ENCODE measurements at places on chromosomes 4 and X.

GRCh38 chrX:110853610-110854009 lies 58.0 kb upstream of the CHRDL1 start:
- DNase-seq = no peak

- DNase-seq = no peak
These were observed 53.0 kb upstream of the RPS6KA6 start for GRCh38 chrX:84240848-84241565.

- DNase-seq = no peak
These were observed 760 bp downstream of the UGT8 start for GRCh38 chr4:114599231-114599902.

- no peak for DNase-seq
These were observed 19.5 kb upstream of the ZNF41 start for GRCh38 chrX:47502316-47503125.

DNA sequence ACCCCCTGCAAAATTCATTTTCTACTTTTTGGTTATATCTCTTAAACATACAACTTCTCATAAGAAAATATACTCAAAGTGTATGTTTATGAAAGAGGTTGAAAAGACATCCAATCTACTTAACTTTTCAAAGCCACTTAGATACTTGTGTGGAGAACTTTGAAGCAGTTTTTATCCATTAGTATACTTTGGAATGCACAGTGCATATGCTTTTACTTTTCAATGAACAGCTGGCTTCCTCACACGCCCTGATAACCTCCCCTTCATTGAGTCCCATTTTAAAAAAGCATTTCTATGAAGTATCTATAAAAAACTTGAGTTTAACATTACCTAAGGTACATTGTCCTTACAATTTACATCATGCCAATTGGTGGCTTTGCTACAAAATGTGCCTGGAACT lies 73.8 kb downstream of the VEGFC start:
- no peak for DNase-seq

DNA sequence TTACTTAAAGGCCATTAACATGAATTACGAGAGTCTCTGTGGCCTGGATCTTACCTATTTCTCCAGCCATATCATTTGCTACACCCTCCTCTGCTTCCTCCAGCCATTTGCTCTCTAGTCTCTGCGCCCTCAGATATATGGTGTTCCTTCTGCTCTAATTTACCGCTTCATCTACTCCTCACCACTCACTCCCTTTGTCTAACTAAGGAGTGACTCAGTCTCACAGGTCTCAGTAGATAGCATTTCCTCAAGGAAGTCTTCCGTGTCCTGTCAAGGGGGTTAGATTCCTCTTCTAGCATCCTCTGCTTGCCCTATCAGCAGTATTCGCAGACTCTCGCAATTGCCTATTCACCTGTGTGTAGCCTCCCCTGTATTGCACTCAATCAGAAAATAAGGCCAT lies 892.1 kb upstream of the INTU start:
- no peak for DNase-seq

- no peak for DNase-seq
These were observed 1639.6 kb upstream of the PCDH10 start for GRCh38 chr4:131509521-131509920.

- no peak for DNase-seq
These were observed 389.1 kb downstream of the NKX6-1 start for GRCh38 chr4:84110040-84110439.

DNA sequence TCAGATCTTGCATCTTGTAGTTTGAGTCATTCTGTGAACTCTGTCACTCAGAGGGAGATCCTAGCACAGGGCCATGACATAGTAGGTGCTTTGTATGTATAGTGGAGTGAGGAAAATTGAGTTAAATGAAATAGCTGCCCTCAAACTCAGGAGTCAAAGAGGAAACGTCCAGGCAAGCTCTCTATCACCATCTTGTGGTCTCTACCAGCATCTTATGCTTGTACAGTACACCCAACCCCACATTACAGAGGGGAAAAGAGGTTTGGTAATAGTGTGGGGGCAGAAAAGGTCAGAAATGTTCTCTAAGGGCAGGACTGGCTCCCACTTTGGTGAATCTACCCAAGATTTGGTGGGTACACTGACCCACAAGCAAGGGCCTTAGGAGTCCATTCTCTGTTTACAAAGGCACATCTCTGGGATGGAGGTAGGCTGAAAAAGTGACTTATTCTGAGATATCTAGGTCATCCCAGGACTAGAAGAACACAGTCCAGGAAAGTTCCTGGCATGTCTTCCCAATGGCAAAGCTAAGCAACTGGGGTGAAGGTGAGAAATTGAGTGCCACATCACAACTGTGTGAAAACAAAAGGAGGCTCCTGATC lies 131.8 kb downstream of the OR13H1 start:
- no peak for DNase-seq

- no peak for DNase-seq
These were observed 1.8 kb upstream of the TCEANC start for GRCh38 chrX:13651150-13651549.
